ENCODE measurements at places on chromosomes 3 and 15. TPM values are rescaled to one million over a fixed set of nuclear protein-coding genes. Genes with fewer than 3 reads are reported as not detected.

DNA sequence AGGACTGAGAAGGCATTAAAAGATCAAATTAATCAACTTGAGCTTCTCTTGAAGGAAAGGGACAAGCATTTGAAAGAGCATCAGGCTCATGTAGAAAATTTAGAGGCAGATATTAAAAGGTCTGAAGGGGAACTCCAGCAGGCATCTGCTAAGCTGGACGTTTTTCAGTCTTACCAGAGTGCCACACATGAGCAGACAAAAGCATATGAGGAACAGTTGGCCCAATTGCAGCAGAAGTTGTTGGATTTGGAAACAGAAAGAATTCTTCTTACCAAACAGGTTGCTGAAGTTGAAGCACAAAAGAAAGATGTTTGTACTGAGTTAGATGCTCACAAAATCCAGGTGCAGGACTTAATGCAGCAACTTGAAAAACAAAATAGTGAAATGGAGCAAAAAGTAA lies 149.7 kb upstream of the LRRFIP2 start:
- no peak for DNase-seq

DNA sequence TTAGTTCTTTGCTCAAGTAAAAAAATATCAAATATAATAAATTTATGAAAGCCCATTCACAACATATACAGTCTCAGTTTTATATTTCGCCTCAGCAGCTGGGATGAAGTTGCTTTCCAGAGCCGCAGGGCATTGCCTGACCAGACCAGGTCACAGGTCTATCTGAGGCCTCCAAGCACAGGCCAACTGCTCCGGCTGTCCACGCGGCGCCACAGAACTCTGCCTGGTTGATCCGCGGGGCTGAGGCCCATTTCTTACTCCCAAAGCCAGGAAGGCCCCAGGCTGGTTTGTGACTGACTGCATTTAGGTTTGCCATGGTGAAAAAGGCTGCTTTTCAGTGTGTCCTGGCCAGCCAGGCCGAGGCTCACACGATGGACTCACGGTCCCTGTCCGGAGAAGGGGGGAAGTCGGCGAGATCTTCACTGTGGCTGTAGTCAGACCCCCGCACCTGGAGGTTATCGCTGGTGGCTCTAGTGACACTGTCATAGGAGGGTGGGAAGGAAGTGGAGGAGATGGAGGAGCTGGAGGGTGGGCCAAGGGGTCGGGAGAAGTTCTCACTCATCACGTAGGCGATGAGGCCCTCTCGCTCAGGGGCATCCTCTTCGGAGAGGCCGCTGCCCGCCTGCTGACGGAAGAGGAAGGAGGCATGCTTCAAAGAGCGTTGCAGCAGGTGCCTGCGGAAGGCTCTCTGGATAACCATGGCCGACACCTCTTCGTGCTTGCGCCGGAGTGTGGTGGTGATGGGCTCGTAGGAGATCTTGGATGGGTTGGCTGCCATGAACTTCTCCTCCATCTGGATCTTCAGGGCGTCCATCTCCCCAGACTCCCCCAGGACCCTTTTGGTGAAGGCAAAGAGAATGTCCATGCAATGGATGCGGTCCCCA lies 54.1 kb downstream of the EXOG start:
- no peak for DNase-seq

DNA sequence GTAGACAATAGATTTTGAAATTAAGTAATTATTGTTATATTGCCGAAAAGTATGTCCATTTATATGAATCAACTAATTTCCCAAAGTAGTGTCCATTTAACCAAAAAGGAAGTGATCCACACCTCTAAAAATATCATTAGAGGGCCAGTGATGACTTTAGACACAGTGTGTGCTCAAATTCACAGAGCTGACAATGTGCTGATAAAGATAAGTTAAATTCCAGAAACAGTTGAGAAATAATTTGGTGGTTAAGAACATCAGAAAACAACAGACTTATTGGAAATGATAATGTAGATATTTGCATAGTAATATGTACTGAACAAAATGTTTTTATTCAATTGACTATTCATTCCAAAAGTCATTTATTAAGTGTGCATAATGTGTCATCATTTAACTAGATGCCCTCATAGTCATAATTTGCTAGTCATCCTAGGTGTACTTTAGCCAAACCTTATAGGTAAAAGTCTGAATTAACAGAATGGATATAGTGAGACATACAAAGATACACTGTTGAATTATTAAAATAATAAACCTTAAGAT lies 230.2 kb upstream of the ADAMTS9 start:
- DNase-seq: no peak

The CRYBG3 gene
- total RNA-seq: 18.6 TPM

The EOMES gene
- total RNA-seq: 0.08 TPM

GRCh38 chr3:145971186-145971585 lies 189.8 kb downstream of the PLOD2 start:
- DNase-seq: no peak

DNA sequence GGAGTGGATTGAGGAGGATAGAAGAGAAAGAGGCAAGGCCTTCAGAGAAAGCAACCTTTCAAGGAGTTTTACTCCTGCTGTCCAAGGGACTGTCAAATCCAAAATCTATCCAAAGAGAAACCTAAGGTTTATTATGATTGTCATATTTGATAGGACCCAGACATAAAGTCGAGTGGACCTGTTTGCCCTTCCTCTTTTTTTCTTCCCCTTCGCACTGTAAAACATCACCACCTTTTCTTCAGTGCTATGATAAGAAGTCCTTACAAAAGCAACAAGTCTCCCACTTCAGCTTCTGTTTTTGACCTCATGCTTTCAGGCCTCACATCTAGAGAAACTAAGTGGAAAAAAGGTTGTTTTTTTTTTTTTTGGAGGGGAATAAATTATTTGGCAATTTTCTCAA lies 73.0 kb downstream of the TRPC1 start:
- DNase-seq: no peak

The DNAH1 gene
- total RNA-seq: 1.9 TPM

GRCh38 chr15:33021806-33022389 lies 172.6 kb downstream of the FMN1 start:
- no peak for DNase-seq

DNA sequence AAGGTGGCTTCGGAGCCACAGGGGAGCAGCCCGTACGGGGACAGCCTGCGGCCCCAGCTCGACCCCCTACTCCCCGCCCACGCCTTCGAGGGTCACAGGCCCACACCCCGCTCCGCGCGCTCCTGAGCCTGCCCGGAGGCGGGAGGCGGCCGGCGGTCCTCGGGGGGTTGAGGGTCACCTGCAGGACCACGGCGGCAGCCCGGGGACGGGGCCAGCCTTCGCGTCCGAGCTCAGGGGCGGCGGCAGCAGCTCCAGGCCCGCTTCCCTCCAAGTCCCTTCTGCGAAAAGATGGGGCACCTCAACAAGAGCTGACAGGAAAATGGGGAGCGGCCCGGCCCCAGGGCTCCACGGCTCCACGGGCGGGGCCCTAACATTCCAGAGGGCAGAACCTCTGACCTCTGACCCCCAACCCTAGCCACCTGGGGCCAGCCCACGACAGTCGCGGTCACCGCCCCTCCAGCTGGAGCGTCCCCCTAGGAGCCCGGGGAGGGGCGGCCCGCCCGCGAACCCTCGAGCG lies 428 bp downstream of the LYSMD4 start:
- DNase-seq: peak; percentile 60

- no peak for DNase-seq
Observed at GRCh38 chr15:90083954-90084607, 18.2 kb downstream of the IDH2 start.

- no peak for DNase-seq
Observed at GRCh38 chr15:27486683-27487647, 516.0 kb downstream of the GABRG3 start.

GRCh38 chr3:157746391-157746790 lies 243.2 kb upstream of the VEPH1 start:
- DNase-seq: no peak

- peak; percentile 78 for DNase-seq
Observed at GRCh38 chr15:83108266-83109219, 1.1 kb downstream of the TM6SF1 start.

DNA sequence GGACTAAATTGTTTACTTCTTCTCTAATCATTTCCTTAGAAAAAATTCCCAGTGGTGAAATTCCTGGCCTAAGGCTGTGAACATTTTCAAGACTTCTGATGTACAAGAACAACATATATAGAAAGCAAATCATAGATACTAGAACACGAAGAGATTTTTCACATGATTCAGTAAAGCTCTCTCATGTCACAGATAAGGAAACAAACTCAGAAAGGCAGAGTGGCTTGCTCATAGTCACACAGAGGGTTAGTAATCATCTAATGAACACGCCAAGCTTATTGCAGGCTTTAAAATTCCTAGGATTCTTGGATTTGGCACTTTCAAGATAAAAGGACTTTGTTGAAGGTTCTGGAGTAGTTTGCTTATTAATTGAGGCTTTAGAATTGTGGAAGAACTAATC lies 26.2 kb downstream of the CRTAP start:
- no peak for DNase-seq
